ENCODE measurements at places on chromosomes 5 and 9. TPM values are rescaled to one million over a fixed set of nuclear protein-coding genes. Genes with fewer than 3 reads are reported as not detected.

Gene MCTP1
- total RNA-seq = 14.9 TPM

Gene FIBCD1
- total RNA-seq = 1.1 TPM

Gene SPINK13
- total RNA-seq = not detected

Gene HMCN2
- 0.23 TPM for total RNA-seq

Gene SCAI
- 1.5 TPM for total RNA-seq

Gene C9orf43
- total RNA-seq = 0.45 TPM

Gene TTC33
- 17.0 TPM for total RNA-seq

Gene COL27A1
- total RNA-seq = 14.6 TPM

Gene ZNF618
- total RNA-seq = 2.9 TPM

Data from A375 (cell line).